ENCODE measurements at places on chromosomes 2 and 18. TPM values are rescaled to one million over a fixed set of nuclear protein-coding genes. Genes with fewer than 3 reads are reported as not detected.

Gene RFX8
- 1.0 TPM for total RNA-seq

Gene CRACDL
- 0.20 TPM for total RNA-seq

Gene PLGLB1
- 5.0 TPM for total RNA-seq

Gene CCDC74A
- total RNA-seq = 3.8 TPM

Gene C2orf66
- total RNA-seq = 0.17 TPM

Gene RUFY4
- 0.36 TPM for total RNA-seq

Gene HOXD4
- not detected for total RNA-seq

Gene WDSUB1
- total RNA-seq = 5.3 TPM

Gene REG1B
- total RNA-seq = not detected

Gene TUBA3E
- not detected for total RNA-seq

Gene MEP1B
- not detected for total RNA-seq

Gene TCF23
- total RNA-seq = not detected

Gene CFAP53
- total RNA-seq = 0.45 TPM

Gene INHA
- total RNA-seq = not detected

Gene LHCGR
- not detected for total RNA-seq
